Mucosa of gallbladder (tissue), 1 donor: ENCODE measurements at places on chromosomes 1 and 21.

DNA sequence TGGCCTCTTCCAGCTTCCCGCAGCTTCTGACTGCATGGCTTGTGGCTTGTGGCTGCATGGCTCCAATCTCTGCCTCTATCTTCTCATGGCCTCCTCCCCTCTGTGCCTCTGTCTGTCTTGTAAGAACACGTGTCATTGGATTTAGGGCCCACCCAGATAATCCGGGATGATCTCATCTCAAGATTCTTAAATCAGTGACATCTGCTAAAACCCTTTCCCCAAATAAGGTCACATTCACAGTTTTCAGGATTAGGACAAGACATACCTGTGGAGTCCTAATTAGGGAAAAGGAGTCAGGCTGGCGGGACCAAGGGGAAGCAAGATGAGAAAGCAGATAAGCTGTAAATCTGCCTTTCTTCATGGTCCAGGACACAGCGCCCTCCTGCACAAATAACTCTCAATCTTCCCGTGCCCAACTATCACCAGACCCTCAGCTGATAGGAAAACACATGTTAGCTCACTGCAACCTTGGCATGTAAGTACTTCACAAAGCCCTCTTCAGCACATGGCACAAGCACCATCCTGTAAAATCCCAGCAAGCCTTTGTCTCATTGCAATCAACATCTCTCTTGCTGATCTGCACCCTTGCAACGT lies 82.2 kb downstream of the SPSB1 start:
- no peak for DNase-seq

GRCh38 chr1:82995951-82996350 lies 1003.0 kb downstream of the TTLL7 start:
- no peak for DNase-seq

- DNase-seq, result no peak
These were observed 13.6 kb downstream of the FAM177B start for GRCh38 chr1:222750651-222751050.

GRCh38 chr1:197435224-197435623 lies 167.2 kb downstream of the CRB1 start:
- DNase-seq, result no peak

GRCh38 chr1:150233359-150234308 lies 2.3 kb downstream of the ANP32E start:
- DNase-seq, result no peak

- peak; percentile 23 for DNase-seq
These were observed 218.7 kb upstream of the COA6 start for GRCh38 chr1:234154320-234155251.

DNA sequence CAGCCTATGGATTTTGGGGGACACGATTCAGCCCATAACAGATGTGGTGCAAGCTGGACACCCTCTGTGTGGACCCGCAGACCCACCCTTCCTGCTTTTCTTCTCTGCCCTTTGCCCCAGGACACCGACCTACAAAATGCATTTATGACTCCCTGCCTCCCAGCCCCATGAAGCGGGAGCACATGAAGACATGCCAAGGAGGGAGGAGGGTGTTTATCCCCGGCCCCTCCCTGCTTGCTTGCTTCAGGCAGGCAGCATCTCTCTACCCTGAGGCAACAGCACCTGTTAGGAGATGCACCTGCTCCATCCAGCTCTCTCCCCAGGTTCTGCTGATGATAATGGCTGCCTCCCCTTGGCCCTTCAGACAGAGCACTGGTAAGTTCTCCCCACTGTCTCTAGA lies 187.5 kb downstream of the PSMG1 start:
- no peak for DNase-seq

- no peak for DNase-seq
These were observed 398.8 kb downstream of the SEC16B start for GRCh38 chr1:177571076-177571475.

GRCh38 chr1:54764133-54764921 lies at the start of gene PARS2:
Gene PARS2, minus strand, starts transcription at chr1:54764523. Its CDS starts 5,362 bp downstream, at chr1:54759161.
- DNase-seq, result peak; percentile 97

DNA sequence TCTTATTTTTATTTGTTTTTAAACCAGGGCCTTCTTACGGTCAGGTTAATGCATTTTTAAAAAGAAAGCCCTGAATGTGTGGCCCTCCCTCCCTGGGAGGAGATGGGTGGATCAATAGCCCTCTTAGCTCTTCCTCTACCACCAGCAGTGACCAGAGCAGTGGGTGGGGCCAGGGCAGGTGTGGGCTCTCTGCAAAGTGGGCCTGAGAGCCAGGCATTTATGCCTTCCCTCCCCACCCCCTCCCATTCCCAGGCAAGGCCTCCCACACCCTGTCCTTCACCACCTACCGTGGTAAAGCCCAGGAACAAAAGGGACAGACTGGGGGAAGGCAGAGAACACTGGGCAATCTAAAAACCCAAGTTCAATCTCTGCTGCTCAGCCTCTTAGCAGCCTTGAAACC lies 63.9 kb downstream of the SSBP3 start:
- no peak for DNase-seq
